Lower leg skin (tissue), 4 donors: ENCODE measurements at places on chromosomes 7 and 10. TPM values are rescaled to one million over a fixed set of nuclear protein-coding genes. Genes with fewer than 3 reads are reported as not detected.
A peak's percentile ranks its signal among the peaks of the same experiment; 100 is the strongest.

DNA sequence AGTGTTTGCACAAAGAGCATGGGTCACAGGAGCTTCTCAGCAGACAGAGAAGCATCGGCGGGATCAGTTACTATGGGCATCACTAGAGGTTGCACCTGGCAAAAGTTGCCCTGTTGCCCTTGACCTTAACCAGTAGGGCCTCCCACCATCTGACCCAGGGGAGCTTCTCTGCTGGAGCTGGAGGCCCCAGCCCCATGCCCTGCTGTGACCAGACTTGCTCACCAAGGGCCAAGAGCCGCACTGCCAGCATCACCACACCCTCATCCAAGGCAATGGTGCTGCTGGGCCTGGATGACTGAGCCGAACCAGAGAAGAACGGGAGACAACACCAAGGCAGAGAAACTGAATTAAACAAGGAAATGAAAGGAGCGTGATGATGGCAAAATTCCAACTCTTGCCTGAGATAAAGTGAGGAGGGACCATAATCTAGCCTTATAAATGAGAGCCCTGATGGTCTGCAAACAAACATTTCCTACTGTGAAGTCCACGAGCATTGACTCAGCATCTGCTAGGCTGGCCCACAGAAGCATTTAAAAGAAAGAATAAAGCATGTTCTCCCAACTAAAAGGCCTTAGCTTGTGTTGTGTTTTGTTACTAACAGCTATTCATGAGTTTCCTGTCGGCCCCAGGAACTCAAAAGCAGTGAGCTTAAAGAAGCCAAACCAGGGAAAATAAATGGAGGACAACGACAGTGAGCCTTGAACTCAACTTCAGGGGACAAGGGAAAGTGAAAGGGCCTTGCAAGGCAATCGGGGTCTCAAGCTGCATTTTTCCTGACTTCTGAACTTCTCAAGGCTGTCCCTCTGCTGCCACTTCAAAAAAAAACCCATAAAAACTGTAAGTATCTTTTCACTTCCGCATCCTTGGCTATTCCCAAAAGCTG, 60.4 kb downstream of the AFAP1L2 start:
- DNase-seq: no peak

The ALDH18A1 gene
- 25.1 TPM for total RNA-seq

The PDK4 gene
- 1,085 TPM for total RNA-seq

DNA sequence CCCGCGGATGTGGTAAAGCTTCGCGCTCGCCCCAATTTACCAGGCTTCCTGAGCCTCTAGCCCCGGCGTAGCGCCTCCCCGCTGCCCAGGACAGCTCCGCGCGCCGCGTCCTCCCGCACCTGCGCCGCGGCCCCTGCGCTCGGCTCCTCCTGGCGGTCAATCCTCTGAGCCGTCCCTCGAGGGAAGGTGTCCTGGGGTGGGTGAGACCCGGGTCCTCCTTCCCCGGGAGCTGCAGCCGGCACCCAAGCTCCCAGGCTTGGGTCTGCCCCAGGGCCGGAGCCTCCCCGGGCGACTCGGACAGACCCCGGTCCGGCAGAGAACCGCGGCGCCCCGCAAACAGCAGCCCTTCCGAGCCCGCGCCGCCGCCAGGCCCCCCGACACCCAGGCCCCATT, 512 bp downstream of the OSBPL3 start:
- DNase-seq: no peak

GRCh38 chr7:100781255-100781654, 46.1 kb downstream of the EPHB4 start:
- no peak for DNase-seq

The GFRA1 gene
- 8.8 TPM for total RNA-seq

The GPR26 gene
- not detected for total RNA-seq

The TRIM50 gene
- total RNA-seq: not detected

DNA sequence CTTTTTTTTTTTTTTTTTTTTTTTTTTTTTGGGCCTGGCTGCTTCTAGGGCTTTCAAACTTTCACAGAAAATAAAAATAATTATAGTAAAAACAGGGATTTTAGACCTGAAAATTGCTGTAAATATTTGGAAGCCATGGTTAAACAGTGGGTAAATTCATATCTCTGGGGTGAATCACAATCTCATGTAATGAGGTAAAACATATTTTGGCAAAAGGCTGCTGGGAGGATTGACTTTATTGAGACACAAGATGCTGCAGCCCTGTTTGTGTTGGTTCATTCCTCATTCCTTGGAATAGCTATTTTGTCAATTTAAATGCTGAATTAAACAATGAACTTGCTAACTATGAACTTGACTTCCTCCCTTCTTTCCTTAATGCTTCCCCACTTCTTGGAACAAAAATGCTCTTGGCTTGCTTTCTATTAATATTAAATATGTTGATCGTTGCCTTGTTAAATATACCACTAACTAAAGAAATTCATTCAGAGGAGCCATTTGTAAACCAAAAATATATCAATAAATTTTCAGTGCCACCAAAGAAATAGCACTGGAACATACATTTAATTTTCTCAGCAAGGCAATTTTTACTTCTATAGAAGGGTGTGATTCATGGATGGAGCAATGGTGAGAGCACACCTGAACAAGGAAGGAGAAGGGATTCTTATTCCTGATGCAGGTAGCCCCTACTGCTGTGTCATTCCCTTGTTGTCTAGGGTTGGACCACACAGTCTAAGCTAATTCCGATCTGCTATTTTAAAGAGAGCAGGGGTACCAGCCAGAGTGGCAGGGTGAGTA, 24.6 kb downstream of the AGK start:
- no peak for DNase-seq

DNA sequence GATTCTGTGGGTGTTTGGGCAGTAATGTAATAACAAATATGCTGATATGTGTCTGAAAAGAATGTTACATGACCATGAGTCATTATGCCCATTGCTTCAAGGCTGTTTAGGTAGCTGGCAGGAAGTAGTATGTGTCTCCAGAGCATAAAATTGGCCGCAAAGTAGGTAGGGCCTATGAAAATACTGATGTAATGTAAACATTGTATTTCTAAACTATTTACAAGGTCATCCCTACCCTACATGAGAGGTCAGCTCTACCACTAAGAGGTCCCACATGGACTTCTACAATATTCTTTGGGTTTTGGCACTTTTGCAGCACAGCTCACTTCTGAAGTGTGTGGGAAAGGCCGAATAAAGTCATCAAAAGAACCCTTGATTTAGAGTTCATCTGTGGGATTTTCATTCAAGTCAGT, 301.9 kb downstream of the AHR start:
- no peak for DNase-seq

The ADAM8 gene
- 3.3 TPM for total RNA-seq

DNA sequence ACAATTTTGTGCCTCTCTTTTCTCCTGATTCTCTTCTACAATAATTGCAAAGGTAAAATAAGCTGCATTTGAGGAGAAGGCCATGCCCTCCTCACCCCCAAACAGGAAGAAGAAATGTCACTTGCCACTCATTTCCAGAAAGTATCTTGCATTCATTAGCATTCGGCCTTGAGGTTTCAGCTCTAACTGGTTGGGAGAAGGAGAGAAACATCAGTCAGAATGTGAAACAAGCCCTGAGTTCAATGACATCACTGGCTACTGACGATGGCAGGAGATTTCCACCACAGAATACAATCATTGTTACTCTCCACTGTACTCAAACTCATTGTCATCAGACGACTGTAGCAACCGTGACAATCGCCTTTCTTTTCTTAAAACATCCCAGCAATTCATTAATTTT, 72.8 kb downstream of the PRKCQ start:
- no peak for DNase-seq

DNA sequence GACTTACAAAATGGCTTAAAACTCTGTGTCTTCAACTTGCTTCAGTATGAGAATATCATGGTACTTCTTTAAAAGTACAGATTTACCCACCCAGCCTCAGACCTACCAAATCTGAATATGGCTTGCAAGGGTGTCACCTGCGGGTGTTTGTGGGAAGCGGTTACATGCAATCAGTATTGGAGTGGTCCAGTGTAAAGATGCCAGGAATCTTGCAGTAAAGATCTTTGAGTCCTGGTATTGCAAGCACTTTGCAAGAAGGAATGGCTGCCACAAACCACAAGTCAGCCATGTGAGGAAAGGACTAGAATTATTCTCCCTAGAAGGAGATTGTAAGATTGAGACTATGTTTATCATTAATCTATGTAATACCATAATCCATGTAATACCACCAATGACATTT, 115.1 kb downstream of the PON1 start:
- DNase-seq: no peak

The OR2A7 gene
- total RNA-seq: 21.7 TPM

GRCh38 chr7:21480693-21481403, 53.0 kb downstream of the SP4 start:
- DNase-seq: no peak

DNA sequence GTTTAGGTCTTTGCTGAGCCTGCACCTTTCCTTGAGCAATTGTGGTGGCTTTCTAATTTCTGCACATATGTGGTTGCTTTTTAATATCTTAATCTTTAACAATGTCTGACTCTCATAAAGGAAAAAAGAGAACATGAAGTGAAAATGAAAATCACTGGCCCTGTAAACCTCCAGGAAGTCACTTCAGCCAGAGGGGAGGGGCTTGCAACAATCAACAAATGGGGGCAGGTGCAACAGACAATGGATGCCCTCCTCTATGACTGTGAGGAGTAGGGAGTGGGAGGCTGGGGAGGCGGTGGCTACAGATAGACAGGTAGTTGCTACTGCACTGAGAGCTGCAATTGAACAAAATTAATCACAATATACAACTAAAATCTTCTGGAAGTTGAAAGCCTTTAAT, 1377.4 kb downstream of the XPNPEP1 start:
- DNase-seq: no peak

DNA sequence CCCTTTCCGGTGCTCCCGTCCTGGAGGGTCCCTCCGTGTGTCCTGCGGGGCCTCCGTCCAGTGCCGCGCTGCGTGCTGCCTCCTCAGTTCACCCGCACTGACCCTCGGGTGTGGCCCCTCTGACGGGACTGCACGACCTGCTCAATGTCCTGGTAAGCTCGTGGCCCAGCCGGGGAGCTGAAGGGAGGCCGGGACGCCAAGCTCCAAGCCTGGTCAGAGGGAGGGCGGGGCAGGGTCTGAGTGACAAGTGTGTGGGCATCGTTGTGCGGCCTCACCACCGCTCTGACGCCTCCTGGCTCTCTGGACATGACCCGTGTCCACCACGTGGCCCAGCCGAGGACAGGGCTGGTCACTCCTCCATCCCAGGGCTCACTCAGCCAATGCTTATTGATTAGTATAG, 25.9 kb downstream of the FAM20C start:
- DNase-seq: no peak

The PDE6C gene
- total RNA-seq: not detected

- no peak for DNase-seq
These were observed 295.3 kb upstream of the KLF6 start for GRCh38 chr10:4080225-4080805.

The GPR146 gene
- total RNA-seq: 26.9 TPM

DNA sequence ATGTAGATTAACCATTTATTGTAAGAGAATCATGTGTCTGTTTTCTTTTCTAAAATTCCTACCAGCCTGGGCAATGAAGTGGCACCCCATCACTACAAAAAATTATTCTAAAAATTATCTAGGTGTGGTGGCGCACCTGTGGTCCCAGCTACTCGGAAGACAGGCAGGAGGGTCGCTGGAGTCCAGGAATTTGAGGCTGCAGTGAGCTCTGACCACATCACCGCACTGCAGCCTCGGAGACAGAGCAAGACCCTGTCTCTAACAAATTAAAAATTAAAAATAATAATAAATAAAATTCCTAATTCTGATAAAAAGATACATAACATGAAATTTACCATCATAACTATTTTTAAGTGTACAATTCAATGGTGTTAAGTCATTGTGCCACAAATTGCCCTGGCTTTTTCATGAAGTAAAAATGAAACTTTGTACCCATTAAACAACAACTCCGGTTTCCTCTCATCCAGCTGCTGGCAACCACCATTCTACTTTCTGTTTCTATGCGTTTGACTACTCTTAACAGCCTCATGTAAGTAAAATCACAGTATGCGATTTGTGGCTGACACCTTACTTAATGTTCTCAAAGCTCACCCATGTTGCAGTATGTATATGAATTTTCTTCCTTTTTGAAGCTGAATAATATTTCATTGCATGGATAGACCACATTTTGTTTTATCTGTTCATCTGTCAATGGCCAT, 20.6 kb upstream of the USP6NL start:
- no peak for DNase-seq

DNA sequence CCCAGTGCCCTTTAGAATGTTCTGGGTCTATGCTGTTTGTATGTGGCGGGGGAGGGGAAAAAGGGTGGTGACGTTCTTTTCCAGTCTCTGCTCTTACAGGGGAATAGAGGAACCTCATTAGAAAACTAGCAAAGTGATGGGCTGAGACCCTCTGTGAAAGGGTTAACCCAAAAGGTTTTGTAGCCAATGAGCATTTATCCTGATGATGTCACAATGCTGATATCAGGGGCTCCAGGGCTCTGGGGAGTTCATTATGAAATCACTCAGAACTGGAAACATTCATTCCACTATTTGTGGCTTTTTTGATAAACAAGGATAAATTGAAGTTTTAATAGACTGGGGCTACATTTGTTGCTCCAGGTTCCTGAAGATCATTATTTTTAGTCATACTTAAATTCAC, 71.7 kb downstream of the ARID5B start:
- no peak for DNase-seq

GRCh38 chr7:138603549-138604318, 97.4 kb downstream of the SVOPL start:
- DNase-seq: no peak

GRCh38 chr10:79380125-79380945, 33.1 kb downstream of the PPIF start:
- peak; percentile 91 for DNase-seq

DNA sequence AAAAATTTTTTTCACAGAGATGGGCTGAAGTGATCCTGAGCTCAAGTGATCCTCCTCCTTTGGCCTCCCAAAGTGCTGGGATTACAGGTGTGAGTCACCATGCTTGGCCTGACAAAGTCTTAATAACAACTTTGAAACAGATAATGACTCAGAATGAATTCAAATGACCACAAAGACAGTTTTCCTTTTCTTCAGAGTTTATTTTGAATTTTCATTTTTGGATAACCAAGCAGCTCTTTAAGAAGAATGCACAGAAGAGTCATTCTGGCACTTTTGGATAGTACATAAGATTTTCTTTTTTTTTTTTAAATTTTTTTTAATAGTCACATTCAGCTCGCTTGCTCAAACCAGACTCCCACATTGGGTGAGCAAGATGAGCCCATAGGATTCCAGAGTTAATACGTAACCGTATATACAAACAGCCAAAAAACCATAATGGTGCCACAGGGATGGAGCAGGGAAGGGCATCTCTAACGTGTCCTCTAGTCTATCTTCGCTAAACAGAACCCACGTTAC, 43.0 kb upstream of the NMT2 start:
- no peak for DNase-seq
